NCI-H1417 (cell line): ENCODE measurements at places on chromosomes 2 and 18.

DNA sequence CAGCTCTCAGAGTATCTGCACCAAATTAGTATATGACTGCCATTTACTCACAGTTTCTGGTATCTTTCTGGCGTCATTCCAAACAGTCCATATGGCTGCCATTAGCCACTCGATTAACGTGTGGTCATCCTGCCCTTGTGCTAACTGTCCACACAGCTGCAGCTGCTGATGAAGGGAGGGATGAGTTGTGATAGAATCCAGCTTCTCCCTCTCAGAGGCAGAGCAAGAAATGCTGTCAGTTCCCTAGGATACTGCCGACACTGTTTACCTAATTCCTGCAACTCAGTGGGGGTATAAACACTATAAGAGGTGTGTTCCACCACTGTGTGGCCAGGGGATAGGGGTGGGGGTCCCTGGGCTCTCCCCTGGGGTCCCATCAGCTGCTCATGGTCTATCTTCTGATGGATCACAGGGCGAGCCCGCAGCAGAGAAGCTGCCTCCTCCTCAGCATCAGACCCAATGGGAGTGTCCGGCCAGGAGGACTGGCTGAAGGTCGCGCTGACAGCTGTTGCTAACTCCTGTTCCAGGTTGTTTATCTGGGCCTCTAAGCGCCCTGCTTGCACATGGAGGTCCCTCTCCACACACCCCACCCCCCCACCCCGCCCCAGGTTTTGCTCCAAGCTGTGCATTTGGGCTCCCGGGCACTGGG is 17.3 kb upstream of the KLHL23 start:
- peak; percentile 14 for DNase-seq

- no peak for DNase-seq
Measured at GRCh38 chr2:27501042-27501441, 4.4 kb downstream of the GCKR start.

GRCh38 chr2:209610631-209611030 is 161.0 kb upstream of the UNC80 start:
- DNase-seq = no peak

DNA sequence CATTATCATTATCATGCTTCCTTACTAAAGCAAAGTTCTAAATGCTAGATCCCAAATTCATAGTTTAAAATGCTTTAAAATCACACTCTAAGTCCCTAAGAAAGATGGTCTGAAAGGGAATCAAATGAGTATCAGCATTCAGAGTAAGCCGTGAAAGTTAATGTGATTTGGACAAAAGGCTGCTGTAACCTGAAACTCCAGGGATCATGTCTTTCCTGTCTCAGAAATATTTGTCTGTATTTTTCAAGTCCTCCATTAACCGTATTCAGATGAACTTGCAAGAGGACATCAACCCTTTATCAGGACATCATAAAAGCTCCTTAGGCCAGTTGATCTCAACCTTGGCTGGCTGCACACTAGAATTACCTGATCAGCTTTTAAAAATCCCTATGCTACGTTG is 324.3 kb upstream of the PKDCC start:
- no peak for DNase-seq

DNA sequence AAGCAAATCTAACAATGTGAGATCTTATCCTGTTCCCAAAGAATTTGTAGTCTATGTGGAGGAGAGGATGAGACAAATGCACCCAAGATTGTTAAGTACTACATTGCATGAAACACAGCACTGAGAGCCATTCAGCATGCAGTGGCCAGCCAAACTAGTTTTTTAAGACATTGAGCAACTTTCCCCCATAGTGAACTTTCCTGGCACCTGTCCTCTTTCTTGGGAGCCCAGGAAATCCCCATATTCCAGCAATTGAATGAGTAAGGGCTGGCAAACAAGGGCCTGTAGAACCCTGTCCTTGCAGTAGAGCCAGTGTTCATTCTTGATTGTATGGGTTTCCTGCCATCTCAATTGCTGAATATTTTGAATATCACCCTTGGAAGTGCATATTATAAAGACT is 58.8 kb upstream of the FIGN start:
- DNase-seq = no peak
